ENCODE measurements at places on chromosomes 5 and 9.

DNA sequence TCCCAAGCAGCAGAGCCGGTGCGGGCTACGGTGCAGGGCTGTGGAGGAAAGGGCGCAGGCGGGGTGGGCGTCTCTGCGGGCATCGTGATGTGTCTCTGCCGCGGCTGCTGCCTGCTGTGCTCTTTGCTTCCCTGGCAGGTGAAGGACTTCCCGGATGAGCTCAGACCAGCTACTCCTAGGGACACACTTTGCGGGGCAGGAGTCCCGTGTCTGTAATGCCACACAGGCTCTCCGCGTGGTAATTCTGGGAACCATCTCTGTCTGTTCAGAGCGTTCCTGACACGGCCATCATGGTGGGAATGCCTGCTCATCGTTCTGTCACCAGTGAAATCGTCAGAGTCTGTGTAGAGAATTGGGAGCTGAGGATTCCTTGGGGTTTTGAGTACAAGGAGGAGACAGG lies 235.5 kb downstream of the FANCC start:
- no peak for DNase-seq

GRCh38 chr9:97907046-97907445 lies 15.3 kb downstream of the TRMO start:
- DNase-seq, result no peak

DNA sequence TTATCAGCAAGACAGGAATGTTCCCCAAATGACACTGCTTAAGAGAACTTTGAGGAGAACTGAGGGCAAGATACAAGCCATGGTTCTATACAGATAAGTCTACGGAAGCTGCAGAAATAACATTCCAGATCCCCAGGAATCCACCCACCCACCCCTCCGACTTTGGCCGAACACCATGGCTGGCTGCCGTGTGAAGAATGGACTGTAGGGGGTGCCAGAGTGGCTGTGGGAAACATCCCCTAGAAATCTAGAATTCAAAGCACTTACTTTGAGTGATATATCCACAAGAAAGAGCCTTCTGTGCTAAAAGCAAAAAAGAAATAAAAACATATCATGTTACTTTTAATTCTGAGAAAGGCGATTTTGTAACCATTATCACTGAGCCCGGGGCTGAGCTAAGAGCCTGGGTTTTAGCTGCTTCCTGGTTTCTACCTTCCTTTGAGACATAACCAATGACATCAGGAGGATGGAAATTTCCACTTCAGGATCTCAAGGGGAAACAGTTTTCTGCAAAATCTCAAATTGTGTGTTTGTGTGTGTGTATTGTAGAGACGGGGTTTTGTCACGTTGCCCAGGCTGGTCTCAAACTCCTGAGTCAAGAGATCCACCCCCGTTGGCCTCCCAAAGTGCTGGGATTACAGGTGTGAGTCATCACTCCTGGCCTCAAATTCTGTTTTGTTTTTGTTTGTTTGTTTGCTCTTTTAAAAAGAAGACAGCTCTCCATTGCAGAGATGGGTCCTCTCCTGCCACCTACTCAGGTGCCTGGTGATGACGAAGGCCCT lies 36.4 kb downstream of the GGTA1 start:
- no peak for DNase-seq

DNA sequence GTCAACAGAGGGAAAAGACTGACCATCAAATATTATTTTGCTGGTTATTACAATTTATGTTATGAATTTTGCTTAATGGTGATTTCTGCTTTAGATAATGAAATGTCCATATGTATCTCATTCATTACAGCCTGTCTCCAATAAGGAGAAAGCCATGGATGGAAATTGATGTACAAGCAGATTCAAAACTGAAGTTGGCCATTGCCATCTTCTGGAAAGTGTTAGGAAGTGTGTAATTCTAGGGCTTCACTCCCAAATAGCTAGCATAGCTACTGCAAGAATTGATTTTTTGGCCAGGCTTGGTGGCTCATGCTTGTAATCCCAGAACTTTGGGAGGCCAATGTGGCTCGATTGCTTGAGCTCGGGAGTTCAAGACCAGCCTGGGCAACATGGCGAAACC lies 45.8 kb downstream of the DYNC2I2 start:
- no peak for DNase-seq

- DNase-seq, result no peak
Observed at GRCh38 chr5:142590451-142591231, 95.2 kb downstream of the FGF1 start.

- DNase-seq, result no peak
Observed at GRCh38 chr5:92421942-92422341, 1038.8 kb upstream of the ARRDC3 start.

- DNase-seq, result no peak
Observed at GRCh38 chr9:114546851-114547250, 40.7 kb upstream of the ATP6V1G1 start.
